Stimulated activated CD4-positive, alpha-beta T cell treated with anti-CD3 and anti-CD28 coated beads, Interleukin-15, amount 100 ng/mL, for 24 hours (primary cell): ENCODE measurements at places on chromosomes 7 and 10.

GRCh38 chr7:55903985-55904759 lies 16.9 kb downstream of the ZNF713 start:
- no peak for DNase-seq

DNA sequence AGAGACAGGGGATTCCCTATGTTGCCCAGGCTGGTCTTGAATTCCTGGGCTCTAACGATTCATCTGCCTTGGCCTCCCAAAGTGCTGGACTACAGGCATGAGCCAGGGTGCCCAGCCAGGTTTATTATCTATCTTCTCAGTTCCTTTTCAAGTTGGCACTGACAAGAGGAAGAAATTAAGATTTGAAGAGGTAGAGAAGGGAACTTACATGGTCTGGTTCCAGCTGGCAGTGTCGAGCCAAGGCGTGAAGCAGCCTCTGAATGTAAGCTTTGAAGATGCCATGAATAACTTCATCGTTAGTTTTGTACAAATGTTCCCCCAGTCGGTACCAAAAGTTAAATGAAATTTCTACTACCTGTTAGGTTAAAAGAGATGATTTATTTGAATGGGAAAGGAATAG lies 57.7 kb downstream of the TNPO3 start:
- DNase-seq: no peak

- no peak for DNase-seq
Observed at GRCh38 chr7:64914557-64914956, 11.5 kb downstream of the ZNF273 start.

- DNase-seq: no peak
Observed at GRCh38 chr10:22764639-22765038, 50.3 kb upstream of the PIP4K2A start.

GRCh38 chr7:101733713-101734475 lies 83.5 kb upstream of the CUX1 start:
- no peak for DNase-seq

DNA sequence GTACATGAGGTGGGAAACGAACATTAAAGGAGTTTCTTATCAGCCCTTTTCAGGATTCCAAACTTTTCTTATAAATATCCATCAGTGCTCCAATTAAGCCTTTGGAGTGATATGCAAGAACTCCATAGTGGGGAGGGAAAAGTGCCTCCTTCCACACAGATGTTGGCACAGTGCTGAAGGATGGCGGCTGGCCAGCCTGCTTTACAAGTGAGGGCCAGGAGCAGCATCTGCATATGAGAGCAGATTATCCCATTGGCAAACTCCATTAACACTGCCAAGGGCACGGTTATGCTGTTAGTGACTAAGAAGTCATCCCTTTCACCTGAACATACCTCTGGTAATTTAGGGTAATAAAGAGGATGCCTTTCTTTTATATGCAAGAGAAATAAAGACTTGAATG lies 543.1 kb downstream of the CNTNAP2 start:
- no peak for DNase-seq

GRCh38 chr10:113485736-113486135 lies 67.1 kb upstream of the HABP2 start:
- no peak for DNase-seq

- DNase-seq: no peak
Observed at GRCh38 chr7:110071192-110071591, 1019.7 kb upstream of the LRRN3 start.

DNA sequence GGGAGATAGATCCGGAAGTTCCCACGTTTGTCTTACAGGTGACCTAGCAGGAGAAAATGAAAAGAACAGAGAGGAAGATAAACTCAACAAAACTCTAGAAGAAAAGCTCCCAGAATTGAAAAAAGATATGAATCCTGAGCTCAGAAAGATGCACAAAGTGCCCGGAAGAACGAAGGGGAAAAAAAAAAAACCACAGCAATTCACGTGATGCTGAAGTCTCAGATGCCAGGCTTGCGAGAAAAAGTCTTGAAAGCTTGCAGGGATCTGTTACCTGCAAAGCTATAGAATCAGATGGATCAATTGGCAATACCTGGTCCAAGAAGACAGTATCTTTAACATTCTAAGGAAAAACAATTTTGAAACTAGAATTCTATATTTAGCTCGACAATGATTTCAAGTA lies 33.5 kb downstream of the CARD11 start:
- DNase-seq: no peak

- no peak for DNase-seq
Observed at GRCh38 chr7:68688416-68689086, 909.7 kb upstream of the AUTS2 start.

- no peak for DNase-seq
Observed at GRCh38 chr10:84539216-84539615, 210.8 kb downstream of the CCSER2 start.

GRCh38 chr7:74028321-74028838 lies 407 bp downstream of the ELN start:
- DNase-seq: no peak

DNA sequence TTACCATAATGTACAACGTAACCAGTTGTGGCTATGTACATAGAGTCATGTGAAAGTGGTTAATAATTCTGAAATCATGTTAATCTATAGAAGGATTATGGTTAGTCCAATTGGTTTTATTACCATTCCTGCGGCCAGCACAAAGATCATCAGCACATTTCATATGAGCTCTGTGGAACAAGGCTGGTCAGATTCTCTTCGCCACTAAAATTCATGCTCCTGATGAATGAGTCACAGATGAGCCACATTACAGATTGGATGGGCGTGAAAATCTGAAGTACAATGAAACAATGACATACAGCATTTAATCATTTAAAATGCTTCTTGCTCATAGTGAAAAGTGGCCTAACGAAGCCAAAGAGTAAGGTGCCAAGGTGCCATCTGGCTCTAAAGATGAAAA lies 716.2 kb upstream of the PHF14 start:
- DNase-seq: no peak

GRCh38 chr10:43216931-43217562 lies 49.8 kb downstream of the RASGEF1A start:
- no peak for DNase-seq
